Stimulated activated CD4-positive, alpha-beta T cell treated with anti-CD3 and anti-CD28 coated beads, Interleukin-1b, Interleukin-23, amount 100 ng/mL, for 1 hour (primary cell): ENCODE measurements at places on chromosomes 2 and 18.

DNA sequence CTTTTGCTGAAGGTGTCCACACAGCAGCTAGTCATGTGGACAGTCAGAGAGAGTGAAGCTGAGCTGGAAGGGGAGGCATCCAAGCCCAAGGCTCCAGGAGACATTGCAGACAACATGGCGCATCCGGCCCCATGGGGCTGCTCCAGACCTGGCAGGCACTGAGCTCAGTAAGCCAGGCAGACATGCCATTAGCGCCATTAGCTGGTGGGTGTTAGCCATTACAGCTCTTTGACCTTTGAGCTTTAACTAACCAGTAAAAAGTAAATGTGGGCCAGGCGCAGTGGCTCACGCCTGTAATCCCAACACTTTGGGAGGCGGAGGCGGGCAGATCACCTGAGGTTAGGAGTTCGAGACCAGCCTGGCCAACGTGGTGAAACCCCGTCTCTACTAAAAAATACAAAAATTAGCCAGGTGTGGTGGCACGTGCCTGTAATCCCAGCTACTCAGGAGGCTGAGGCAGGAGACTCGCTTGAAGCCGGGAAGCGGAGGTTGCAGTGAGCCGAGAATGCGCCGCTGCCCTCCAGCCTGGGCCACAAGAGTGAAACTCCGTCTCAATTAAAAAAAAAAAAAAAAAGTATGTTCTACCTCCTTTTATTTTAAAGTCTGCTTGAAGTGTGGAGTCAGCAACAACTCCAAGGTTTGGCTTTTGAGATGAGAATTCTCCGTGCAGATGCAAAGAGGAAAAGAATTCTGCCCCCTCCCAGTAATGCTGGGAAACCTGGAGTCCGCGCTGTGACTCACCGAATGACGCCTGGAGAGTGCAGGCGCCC lies 69.4 kb downstream of the TWSG1 start:
- no peak for DNase-seq

DNA sequence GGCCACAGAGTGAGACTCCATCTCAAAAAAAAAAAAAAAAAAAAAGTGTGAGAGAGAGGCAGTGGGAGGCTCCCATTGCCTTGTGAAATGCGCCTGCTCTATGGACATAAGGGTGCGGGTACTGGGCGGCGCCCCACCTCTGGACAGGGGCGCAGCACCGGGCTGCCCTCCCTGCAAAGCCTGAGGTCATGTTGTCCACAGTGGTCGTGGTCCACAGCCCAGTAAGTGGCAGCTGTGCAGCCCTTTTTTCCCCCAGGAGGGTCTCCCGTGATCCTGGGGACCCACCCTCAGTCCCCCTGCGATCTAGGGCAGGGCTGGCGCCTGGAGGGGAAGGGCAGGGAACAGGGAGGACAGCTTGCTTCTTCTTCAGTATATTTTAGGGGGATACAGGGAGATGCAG lies 37.8 kb downstream of the LPIN1 start:
- no peak for DNase-seq

GRCh38 chr18:39435209-39435608 lies 1869.6 kb upstream of the CELF4 start:
- no peak for DNase-seq

DNA sequence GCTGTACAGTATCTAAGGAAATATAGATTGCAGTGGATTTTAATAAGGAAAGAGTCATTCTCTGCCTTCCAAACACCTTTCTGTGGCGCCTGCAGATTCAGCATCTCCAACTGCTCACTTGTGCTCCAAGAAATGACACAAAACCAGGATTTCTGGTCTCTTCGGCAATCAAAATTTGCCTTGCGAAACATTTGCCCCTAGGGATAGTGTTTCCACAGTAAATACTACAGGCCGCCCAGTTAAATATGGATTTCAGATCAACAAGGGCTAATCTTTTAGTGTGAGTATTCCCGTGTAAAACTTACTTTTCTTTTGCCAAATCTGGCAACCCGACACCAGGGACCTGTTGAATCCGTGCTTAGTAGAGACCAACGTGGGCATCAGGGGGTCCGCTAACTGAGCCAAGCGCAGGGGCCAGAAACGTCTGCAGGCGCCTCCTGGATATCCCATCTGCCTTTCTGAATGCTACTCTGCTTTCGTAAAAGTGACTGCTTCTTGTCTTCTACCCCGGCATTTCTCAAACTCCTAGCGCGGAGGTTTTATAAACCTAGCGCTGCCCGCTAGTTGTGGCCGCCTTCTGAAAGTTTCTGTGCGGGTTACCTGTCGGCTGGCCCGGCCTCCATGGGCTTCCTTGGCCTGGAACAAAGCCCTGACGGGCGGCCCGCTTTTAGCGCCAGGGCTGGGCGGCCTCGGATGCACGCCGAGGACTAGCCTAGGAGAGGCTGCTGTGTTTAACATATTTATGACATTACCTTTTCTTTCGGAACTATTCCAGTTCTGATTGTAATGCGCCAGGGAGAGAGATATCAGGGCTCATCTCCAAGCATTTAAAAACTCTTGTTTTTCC lies 2.5 kb downstream of the CYP1B1 start:
- DNase-seq, result no peak

DNA sequence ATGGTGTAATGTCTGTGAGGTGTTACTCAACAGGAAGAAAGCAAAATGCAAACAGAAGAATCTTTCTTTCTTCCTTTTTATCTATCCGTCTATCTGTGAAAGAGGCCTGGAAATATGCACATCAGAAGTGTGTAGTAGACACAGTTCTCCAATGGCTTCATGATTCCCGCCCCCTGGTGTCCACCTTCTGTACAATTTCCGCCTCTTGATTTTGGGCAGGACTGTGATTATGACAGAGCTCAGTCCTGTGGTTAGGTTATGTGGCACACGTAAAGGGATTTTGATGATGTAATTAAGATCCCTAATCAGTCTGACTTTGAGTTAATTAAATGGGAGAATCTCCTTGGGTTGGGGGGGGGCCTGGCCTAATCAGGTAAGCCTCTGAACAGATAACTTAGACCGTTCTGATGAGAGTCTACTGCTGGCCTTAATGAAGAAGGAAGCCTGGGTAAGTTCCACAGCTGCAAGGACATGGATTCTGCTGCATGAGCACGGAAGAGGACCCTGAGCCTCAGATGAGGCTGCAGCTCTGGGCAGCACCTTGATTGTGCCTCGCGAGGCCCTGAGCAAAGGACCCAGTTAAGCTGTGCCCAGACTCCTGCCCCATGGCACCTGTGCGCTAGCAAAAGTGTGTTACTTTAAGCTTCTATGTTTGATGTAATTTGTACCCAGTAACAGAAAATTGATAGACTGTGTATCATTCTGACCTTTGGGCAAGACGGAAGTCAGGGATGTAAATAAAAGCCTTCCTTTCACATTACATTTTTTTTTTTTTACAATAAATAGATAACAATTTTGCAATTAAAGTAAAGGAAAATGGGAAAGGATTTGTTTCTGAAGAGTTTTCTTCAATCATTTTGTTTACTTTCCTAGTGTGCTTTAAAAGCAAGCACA lies 11.3 kb upstream of the KCNF1 start:
- DNase-seq, result no peak

GRCh38 chr2:239557516-239557915 lies 156.7 kb upstream of the HDAC4 start:
- DNase-seq, result no peak

DNA sequence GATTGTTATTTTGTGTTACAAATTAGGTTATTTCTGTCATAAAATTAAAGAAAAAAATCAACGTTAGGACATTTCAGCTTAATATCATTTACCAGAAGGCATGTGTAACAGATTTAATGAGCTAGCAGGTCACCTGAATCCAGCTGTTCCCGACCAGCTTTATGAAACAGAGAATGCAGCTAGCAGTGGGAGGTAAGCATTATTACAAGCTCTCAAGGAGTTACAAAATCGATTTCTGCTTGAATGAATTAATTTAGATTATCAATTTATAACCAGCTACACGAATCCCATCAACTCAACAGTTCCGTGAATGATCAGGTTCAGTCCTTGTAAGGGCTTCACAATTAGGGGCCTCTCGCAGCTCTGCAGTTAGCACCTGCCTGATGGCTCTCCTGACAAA lies 211.9 kb downstream of the PTGR3 start:
- DNase-seq, result no peak

DNA sequence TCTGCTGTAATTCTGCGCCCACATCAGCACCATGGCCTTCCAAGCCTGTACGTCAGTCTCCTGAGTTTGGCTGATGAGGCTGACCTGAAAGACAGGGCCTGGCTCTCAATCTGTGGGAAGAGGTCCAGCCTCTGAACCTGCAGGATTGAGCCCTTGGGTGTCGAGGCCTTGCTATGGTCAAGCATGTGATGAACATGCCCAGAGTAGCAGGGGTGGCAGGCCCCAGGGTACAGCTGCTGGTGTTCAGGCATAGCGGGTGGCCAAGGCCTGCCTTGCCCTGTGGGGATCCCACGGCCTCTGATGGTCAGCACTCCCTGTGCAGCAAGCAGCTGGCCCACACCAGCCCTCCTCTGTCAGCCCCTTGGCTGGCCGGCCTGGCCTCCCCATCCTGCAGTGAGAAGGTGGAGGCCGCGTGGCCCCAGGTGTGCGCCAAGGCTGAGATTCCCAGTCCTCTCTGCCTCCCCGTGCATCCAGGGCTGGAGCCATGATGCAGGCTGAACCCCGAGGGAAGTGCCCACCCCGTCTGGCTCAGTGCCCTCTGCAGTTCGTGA lies 298.4 kb downstream of the NDUFA10 start:
- no peak for DNase-seq

- DNase-seq, result no peak
Observed at GRCh38 chr18:63480476-63480875, 3.7 kb downstream of the SERPINB5 start.

- DNase-seq, result no peak
Observed at GRCh38 chr2:209771474-209772289, at the start of gene UNC80. Gene UNC80, plus strand, starts transcription at chr2:209771832. Its CDS starts 241 bp downstream, at chr2:209772073.

DNA sequence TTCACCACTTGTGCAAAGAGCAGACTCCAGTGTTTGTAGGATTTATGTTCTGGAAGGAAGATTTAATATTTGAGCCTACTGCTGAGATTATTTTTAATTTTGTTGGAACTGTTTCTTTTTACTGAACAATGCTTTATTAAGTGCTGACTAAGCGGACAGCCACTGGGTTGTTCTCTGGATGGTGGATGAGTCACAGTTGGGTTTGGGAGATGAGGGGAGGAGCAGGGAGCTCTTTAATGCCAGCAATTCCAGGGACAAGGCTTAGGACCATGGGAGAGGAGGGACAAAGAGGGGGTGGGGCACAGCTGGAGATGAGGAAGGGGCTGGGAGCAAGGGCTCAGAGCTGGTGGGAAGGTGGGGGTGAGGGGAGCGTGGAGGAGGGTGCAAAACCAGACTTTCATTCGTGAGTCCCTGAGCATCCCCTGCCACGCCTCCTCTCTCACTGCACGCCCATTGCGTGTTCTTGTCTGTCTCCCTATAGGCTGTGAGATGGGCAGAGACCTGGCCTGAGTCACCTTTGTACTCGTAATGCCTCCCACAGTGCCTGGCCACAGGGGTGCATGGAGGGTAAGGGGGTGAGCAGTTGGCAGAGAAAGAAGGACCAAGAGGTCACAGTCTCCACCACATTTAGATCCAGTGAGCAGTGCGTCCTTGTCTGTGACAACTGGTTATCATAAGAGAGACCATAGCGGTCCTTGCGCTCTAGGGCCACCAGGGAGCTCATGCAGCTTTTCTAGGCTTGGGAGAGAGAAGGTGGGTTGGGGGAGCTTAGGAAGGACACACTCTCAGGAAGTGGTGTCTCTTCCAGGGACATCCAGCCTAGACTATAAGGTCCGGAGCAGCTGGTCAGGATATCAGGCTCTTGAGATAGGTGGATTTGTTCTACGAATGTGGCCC lies 18.4 kb downstream of the SLC4A3 start:
- DNase-seq, result no peak

DNA sequence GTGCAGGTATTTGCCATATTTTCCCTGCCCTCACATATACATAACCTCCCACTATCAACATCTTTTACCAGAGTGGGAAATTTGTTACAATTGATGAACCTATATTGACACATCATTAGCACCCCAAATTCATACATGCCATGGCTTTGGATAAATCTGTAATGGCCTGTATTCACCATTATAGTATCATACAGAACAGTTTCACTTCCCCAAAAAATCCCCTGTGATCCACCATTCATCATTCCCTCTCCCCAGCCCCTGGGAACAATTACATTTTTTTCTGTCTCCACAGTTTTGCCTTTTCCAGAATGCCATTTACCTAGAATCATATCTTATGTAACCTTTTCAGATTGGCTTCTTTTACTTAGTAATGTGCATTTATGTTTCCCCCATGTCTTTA lies 494.5 kb downstream of the RNF144A start:
- DNase-seq, result no peak

- DNase-seq, result no peak
Observed at GRCh38 chr2:189150033-189150432, 29.5 kb downstream of the COL5A2 start.
